ENCODE measurements at places on chromosomes 2 and 18. TPM values are rescaled to one million over a fixed set of nuclear protein-coding genes. Genes with fewer than 3 reads are reported as not detected.

Gene SERPINB3
- not detected for total RNA-seq

Gene REG1A
- not detected for total RNA-seq

DNA sequence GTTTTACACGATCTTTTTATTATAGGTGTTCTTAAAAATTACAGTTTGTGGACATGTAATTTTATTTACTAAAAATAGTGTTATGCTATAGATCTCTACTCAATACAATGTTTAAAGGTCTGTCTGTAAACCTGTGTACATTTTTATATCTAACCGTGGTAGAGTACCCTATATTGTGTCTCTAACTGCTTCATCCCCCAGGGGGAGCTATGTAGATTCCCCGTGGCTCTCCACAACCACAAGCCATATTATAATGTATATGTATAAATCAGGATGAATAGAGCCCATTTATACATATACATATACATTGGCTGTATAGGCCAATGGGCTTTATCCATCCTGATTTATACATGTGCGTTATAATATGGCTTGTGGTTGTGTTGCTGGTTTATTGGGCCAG, 59.4 kb downstream of the ADAM23 start:
- no peak for DNase-seq

GRCh38 chr2:140892911-140893637, 1237.7 kb downstream of the LRP1B start:
- DNase-seq = no peak

DNA sequence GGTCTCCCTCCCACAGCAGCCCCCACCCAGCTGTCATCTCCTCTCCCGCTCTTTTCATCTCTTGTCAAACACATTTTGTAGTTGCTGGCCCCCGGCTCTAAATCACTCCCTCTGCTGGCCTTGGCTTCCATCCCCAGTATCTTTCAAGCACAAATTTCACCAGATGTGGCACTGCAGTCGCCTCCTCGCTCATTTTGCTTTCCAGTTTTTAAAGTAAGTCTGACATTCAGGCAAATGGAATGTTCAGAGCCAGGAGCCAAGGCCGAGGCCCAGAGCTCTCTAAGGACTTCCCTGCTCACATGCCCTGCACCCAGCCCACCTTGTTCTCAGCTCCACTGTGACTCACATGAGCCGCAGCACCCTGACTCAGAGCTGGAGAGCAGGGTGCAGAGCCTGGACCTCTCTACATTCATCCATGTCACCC, 158.4 kb downstream of the GALNT14 start:
- no peak for DNase-seq

GRCh38 chr18:74282755-74283554, 8.8 kb downstream of the CYB5A start:
- DNase-seq = no peak

- no peak for DNase-seq
Observed at GRCh38 chr2:88429929-88430328, 22.6 kb downstream of the FOXI3 start.

DNA sequence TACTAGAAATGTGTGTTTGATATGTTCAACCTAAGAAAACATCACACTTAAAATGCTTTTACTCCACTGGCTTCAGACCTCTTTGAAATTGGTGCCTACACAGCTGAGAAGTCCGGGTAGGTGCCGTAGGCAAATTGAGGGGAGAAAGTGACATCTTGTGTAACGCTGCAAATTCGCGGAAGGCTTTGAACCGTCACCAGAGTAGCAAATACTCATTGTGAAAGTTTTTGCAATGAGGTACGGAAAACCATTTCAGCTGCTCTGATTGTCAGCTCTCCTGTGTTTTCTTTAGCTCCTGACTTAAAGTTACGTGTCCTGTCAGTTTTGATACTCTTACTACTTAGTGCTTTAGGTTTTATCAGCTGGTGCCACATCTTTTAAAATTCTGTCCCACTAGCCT, 224.5 kb downstream of the FAM210A start:
- no peak for DNase-seq

GRCh38 chr2:173521450-173522192, 166.9 kb downstream of the CDCA7 start:
- no peak for DNase-seq

DNA sequence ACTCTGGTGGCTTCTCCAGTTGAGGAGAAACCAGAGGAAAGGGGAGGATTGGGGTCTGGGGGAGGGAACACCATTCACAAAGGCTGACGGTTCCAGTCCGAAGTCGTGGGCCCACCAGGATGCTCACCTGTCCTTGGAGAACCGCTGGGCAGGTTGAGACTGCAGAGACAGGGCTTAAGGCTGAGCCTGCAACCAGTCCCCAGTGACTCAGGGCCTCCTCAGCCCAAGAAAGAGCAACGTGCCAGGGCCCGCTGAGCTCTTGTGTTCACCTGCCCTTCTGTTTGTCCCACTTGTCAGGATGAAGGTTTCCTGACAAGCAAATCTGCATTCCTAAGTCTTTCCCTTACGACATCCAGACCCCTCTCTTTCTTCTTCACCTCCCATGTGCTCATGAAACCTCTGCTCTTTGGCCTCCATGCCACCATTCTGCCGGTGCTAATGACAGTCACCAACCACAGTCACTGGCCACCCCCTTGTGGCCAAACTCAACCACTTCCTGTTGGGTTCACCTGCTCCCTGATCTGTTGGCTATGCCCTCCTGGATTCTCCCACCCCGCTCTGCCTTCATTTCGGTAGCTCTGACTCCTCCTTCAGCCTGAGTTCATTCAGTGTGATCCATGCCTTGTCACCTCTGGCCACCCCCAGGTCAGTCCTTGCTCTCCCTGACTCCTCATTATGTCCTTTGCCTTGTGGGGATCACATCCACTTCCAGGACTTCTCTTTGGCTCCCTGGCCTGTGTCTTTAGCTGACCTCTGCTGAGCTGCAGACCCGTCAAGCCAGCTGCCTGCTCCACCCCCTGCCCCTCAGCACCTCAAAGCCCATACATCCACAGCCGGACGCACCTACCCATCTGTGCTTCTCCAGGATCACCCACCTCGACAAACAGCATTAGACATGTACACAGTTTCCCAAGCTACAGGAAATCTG, 17.6 kb downstream of the EMX1 start:
- peak; percentile 49 for DNase-seq

Data from SK-MEL-5 (cell line).